H4 (cell line): ENCODE measurements at places on chromosomes 3 and 15. TPM values are rescaled to one million over a fixed set of nuclear protein-coding genes. Genes with fewer than 3 reads are reported as not detected.

Gene GRAMD1C
- 0.23 and 0.81 TPM in 2 replicates for total RNA-seq

Gene GUCA1C
- total RNA-seq: not detected in 2 replicates

Gene PLCD1
- 2.7 and 7.6 TPM in 2 replicates for total RNA-seq

Gene ZNF80
- not detected in 2 replicates for total RNA-seq

Gene SLC12A1
- not detected in 2 replicates for total RNA-seq

Gene C3orf85
- total RNA-seq: not detected in 2 replicates

Gene PEX5L
- total RNA-seq: 0.99 and 1.3 TPM in 2 replicates

Gene LXN
- 35.4 and 39.6 TPM in 2 replicates for total RNA-seq

Gene SMARCC1
- 17.6 and 32.7 TPM in 2 replicates for total RNA-seq
